ENCODE measurements at places on chromosomes 11 and 22.

DNA sequence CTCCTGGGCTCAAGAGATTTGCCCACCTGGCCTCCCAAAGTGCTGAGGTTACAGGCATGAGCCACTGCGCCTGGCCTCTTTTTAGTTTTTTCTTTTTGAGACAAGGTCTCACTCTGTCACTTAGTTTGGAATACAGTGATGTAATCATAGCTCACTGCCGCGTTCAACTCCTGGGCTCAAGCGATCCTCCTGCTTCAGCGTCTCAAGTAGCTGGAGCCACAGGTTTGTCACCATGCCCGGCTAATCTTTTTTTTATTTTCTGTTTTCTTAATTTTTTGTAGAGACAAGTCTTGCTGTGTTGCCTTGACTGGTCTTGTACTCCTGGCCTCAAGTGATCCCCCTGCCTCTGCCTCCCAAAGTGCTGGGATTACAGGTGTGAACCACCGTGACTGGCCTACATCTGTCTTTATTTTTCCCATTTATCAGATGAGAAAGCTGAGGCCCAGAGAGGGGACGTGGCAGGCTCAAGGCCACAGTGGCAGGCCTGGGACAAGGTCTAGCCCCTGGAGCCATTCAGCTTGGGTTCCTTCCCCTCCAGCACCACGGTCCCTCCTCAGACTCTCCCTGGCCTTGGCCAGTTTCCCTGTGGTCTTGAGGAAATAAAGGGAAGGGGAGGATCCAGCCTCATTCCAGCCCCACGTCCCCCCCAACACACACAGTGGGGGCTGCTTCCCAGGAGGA is 2.8 kb upstream of the KDELR3 start:
- DNase-seq, result no peak

DNA sequence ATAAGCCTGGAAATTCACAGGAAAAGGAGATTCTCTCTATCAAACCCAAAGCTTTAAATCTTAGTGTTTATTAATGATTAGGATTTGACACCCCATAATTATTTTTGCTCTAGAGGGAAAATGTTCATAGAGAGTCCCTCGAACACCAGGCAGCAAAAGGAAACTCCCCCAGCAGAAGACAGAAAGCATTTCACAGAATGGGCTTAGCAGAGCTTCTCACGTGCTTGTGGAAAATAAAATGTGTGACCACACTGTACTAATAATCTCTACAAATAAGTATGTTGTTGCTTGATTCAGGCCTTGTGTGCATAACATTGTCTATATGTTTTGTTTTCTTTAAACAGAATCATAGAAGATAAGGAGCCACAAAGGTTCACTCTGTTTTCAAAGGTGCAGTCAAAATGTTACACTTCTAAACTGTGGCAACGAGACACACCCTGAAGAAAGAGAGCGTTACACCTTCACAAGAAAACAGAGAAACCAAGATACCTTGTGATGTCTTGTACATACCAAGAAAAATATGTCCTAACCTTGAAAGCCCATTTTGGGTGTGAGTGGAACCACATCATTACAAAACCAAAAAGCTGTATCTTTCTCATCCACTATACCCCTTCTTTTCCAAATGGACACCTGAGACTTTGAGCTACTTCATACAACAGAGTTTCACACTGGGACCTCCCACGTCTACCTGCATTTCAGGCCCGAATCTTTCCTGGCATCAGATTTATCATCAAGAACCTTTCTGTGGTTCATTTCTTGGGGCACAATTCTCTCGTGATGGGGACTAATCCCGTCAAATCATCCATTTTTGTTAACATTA is 282.5 kb downstream of the ETS1 start:
- DNase-seq, result no peak

- DNase-seq, result no peak
Observed at GRCh38 chr11:88508759-88509581, 171.4 kb upstream of the CTSC start.

DNA sequence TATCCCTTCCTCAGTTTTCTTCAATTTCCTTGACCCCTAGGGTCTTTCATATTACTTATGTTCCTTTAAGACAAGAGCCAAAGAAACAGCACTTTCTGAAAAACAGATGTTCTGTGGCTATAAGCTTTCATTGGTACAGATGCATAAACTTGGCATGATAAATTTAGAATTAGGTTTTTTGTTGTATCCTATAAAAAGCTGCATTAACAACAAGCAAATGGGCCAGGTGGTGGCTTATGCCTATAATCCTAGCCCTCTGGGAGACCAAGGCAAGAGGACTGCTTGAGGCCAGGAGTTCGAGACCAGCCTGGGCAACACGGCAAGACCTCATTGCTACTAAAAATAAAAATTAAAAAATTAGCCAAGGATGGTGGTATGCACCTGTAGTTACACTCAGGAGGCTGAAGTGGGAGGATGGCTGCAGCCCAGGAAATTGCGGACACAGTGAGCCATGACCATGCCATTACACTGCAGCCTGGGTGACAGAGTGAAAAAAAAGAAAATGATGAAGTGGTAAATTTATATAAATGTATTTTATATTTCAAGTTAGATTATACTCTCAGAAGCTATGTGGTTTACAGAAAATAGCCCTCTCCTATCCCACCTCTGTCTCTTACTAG is 18.3 kb downstream of the KMT5B start:
- no peak for DNase-seq

DNA sequence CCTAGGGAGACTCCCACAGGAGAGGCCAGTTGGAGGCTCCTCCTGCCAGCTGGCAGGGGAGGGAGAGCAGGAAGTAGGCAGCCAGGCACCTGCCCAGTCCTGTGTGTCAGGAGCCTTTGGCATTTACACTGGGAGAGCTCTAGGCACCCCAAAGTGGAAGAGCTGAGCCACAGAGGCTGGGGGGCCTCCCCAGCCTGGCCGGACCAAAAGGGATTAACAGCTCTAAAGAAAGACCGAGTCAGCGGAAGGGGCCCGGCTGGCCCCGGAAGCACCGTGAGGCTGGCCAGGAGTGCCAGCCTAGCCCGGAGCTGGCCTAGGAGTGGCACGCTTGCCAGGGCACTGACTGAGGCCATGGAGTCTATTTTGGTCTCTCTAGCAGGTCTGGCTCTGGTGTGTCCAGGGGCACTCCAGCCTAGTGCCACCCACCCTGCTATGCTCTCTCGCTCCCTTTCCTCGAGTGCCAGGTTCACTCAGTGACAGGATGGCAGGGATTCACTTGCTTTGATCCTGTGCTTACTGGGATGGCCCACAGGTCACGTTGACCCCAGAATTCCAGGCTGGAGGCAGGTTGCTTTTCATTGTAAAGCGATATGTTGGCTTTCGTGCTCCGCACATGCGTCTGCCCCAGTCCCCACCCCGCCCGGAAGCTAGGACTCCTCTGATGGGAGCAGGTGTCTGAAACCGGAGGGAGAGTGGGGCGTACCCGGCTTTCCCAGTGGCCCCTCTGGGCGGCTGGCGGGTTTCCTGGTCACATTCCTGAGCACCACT is 3.3 kb upstream of the KMT5B start:
- no peak for DNase-seq

DNA sequence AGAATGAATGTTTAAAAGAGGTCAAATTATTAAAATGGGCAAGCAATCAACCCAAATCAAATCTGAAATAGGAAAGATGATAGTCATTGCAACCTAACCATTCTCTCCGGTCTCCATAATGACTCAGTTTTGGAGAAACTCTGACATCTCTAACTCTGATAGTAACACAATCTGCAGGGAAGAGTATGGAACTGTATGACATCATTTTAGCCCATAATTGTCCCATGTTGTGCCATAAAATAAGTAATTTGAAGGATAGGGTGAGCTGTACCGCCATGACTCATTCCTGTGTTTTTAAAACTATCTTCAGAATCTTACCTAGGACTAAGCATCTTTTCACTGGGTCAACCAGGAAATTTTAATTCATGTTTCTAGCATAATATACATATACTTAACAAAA is 350.8 kb downstream of the DLG2 start:
- no peak for DNase-seq

GRCh38 chr11:115612046-115612730 is 108.0 kb upstream of the CADM1 start:
- no peak for DNase-seq

DNA sequence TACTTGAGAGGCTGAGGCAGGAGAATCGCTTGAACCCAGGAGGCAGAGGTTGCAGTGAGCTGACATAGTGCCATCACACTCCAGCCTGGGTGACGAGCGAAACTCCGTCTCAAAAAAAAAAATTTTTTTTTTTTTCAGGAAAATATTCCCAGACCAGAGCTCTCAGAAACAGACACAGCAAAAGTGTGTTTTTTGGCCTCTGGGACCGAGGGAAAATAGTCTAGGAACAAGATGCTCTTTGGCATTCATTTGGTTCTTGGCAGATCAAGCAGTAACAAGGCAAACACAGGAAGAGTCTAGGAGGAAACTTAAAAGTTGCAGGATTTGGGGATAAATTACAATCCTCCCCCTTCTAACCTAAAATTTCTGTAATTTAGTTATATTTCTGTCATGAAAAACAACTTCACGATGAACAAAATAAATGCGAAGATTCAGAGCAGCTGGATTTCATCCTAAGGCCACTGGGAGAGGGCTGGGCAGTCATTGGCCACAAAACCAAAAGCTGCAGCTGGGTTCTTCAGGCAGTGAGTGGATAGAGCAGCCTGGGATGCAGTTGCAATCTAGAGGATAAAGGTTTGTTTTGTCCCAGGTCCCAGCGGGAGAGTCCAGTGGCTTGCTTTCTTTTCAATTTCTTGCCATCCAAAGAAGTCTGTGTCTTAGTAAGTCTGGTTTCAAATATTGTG is 19.7 kb downstream of the ATG16L2 start:
- no peak for DNase-seq

DNA sequence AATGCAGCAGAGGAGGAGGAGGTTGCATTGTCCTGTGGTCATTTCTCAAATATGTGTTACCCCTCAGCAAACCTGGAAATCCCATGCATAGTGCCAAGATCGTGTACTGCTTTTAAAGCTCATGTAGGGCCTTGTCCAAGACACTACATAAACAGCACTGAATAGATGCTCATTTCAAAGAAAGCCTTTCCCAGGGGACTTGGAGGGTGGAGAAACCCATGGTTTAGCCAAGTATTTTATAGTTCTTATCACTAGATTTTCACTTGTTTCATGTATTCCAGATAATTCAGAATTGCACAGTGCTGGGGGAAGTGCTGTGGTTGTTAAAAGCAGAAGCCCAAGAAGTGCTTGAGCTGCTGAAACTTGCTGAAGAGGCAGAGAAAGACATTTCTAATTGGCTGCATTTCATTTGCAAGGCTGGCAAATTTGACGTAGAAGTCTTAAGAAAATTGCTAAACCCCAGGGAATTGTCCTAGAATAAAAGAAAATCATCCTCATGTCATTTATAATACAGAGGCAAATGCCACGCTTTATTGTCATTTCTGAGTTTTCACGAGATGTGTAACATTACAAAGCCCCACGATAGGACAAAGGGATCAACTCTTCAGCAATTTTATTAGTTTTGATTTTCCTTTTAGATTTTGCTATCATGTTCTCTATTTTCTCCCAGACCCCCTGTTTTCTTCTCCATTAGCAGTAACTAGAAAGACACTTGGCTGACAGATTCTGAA is 20.1 kb downstream of the CSRP3 start:
- no peak for DNase-seq

DNA sequence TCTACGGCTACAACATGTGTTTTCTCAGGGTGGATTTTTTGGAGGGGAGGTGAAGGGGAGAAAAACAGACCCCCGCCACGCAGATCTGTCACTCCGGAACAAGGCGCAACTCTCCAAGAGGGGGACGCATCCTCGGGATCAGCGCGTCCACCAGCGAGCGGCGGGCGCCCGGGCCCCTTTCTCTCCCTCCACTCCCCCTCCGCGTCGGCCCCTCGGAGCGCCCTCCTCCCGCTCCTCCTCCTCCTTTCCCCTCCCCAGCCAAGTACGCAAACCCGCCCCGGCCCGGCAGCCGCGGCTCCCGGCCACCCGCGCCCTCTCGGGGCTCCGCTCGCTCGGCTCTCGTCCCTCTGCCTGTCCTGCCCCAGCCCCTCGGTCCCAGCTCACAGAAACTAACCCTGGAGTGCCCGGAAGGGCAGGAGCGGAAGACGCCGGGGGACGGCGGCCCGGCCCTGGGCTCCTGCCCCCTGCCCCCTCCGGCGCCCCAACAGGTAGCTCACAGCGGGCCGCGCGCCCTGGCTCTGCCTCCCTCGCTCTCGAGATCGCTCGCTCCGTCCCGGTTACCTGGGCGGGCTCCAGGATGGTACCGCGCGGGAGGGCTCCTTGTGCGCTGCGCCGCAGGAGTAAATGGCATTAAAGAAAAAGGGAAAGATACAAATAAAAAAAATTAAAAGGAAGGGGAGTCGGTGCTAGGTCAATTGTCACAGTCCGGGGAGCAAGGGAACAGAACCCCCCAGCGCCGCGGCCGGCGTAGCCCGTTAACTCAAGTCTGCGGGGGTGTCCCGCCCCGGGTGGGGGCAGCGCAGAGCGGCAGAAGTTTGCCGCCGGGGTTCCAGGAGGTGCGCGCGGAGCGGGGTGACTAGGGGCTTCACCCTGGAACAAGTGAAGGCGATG is 131.4 kb upstream of the C11orf58 start:
- no peak for DNase-seq

DNA sequence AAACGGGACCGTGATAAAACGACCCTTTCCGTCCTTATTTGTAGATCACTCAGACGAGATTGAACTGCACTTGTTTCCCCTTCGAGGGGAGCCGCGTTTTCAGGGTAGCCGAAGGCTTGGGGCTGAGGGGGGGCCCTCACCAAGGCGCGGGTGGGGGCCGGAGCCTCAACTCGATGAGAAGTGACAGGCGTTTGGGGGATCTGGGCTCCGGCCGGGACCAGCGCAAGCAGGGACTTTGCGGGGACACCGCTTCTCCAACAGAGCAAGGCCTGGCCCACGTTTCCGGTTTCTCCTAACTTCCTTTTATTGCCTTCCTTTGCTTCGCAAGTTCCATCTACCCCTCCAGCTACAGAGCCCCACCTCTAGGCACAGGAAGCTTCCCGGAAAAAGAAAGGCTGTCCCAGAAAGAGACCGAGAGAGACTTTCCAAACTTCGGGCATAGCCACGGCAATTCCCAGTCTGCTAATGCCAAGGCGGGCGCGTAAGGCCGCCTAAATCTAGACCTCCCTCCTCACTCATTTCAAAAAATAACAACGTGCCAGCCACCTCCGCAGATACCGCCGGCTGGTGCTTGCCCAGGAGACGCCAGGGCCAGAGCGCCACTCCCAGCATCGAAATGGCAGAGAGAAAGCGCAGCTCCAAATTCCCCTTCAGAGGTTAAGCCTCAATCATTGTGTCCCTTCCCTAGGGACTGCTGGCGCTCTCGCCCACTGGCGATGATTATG is 6.6 kb downstream of the PAX6 start:
- no peak for DNase-seq

- DNase-seq, result no peak
Observed at GRCh38 chr11:57758174-57758573, 3.4 kb upstream of the CTNND1 start.

All from stimulated activated CD8-positive, alpha-beta memory T cell treated with anti-CD3 and anti-CD28 coated beads, Interleukin-12 subunit alpha, Interleukin-12 subunit beta, amount 100 ng/mL, for 1 hour (primary cell).